Thoracic aorta (tissue), 2 donors: ENCODE measurements at places on chromosomes 5 and 9.
A peak's percentile ranks its signal among the peaks of the same experiment; 100 is the strongest.

DNA sequence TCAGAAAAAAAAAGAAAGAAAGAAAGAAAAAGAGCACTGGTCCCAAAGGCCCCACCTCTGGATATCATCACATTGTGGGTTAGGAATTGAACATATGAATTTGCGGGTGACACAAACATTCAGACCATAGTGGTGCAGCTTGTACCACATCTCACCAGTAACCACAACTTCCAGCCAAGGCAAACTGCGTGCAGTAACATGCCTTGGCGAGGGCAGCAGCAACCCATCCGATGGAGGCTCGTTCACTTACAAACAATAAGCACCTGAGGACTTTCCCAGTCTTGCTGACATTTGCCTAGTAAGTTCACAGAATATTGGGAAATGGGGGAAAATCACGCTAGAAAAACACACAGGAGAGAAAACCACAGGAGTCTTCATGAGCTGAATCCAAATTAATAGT lies 508.1 kb downstream of the ZNF608 start:
- no peak for DNase-seq
- H3K4me1 ChIP-seq = no peaks in the 10 kb centered on the region
- no peak overlapping the region for H3K4me3 ChIP-seq
- H3K36me3 ChIP-seq = no peaks in the 10 kb centered on the region
- no peak overlapping the region for H3K27ac ChIP-seq
- H3K27me3 ChIP-seq = no peaks in the 10 kb centered on the region

GRCh38 chr5:150559701-150560100 lies 51.8 kb downstream of the NDST1 start:
- H3K27ac ChIP-seq = no peak overlapping the region
- DNase-seq = no peak
- H3K36me3 ChIP-seq = peaks cover 6% of the 10 kb centered on the region
- H3K27me3 ChIP-seq = no peaks in the 10 kb centered on the region
- no peak overlapping the region for H3K4me3 ChIP-seq

DNA sequence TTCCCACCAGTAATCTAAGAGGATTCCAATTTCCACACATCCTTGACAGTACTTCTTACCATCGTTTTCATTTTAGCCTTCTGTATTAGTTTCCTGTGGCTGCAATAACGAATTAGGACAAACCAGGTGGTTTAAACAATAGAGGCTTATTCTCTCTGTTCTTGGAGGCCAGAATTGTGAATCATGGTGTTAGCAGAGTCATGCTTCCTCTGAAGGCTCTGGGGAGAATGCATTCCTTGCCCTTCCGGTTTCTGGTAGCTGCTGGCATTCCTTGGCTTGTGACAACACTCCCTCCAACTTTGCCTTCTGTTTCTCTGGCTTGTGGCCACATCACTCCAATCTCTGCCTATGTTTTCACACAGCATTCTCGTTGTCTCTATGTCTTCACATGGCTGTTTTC lies 23.5 kb downstream of the RIGI start:
- H3K4me3 ChIP-seq = no peak overlapping the region
- no peaks in the 10 kb centered on the region for H3K27me3 ChIP-seq
- no peaks in the 10 kb centered on the region for H3K4me1 ChIP-seq
- peaks cover 11% of the 10 kb centered on the region for H3K36me3 ChIP-seq

GRCh38 chr9:13806714-13807113 lies 507.2 kb downstream of the NFIB start:
- no peak for DNase-seq
- H3K27me3 ChIP-seq = no peaks in the 10 kb centered on the region
- H3K27ac ChIP-seq = no peak overlapping the region
- no peaks in the 10 kb centered on the region for H3K4me1 ChIP-seq
- no peaks in the 10 kb centered on the region for H3K36me3 ChIP-seq
- H3K4me3 ChIP-seq = no peak overlapping the region

GRCh38 chr5:76571559-76571958 lies 51.6 kb downstream of the F2RL2 start:
- no peaks in the 10 kb centered on the region for H3K27me3 ChIP-seq
- no peaks in the 10 kb centered on the region for H3K4me1 ChIP-seq

GRCh38 chr9:19231904-19232822 lies 1.7 kb downstream of the DENND4C start:
- peak overlapping the region; percentile 89 for H3K27ac ChIP-seq
- no peaks in the 10 kb centered on the region for H3K36me3 ChIP-seq
- no peak for DNase-seq
- no peaks in the 10 kb centered on the region for H3K27me3 ChIP-seq

DNA sequence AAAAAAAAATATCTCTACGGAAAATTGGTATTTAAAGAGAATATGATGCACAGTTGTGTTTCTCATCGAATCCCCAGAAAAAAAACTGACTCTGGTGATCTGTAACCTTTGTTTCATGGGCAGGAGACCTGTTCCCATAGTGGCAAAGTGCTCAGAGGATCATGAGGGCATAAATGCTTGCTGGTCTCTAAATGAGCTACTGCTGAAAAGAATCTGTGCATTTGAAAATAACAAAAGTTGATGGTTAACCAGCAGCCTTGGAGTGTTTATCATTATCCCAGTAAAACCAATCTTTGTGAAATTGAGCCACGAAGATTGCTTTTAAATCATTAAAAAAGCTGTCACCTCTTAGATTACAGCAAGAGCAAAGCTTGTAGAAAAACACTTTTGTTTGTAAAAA lies 775.4 kb downstream of the MTRR start:
- no peaks in the 10 kb centered on the region for H3K4me1 ChIP-seq
- no peaks in the 10 kb centered on the region for H3K36me3 ChIP-seq
- H3K27me3 ChIP-seq = no peaks in the 10 kb centered on the region
- H3K4me3 ChIP-seq = no peak overlapping the region
- no peak for DNase-seq

- DNase-seq = no peak
- H3K4me3 ChIP-seq = no peak overlapping the region
- no peaks in the 10 kb centered on the region for H3K36me3 ChIP-seq
- no peaks in the 10 kb centered on the region for H3K27me3 ChIP-seq
- H3K27ac ChIP-seq = no peak overlapping the region
Measured at GRCh38 chr5:32953694-32954093, 242.6 kb downstream of the NPR3 start.

- H3K36me3 ChIP-seq = no peaks in the 10 kb centered on the region
- no peak overlapping the region for H3K4me3 ChIP-seq
- H3K27me3 ChIP-seq = no peaks in the 10 kb centered on the region
Measured at GRCh38 chr9:126372716-126373115, 46.1 kb downstream of the MVB12B start.

DNA sequence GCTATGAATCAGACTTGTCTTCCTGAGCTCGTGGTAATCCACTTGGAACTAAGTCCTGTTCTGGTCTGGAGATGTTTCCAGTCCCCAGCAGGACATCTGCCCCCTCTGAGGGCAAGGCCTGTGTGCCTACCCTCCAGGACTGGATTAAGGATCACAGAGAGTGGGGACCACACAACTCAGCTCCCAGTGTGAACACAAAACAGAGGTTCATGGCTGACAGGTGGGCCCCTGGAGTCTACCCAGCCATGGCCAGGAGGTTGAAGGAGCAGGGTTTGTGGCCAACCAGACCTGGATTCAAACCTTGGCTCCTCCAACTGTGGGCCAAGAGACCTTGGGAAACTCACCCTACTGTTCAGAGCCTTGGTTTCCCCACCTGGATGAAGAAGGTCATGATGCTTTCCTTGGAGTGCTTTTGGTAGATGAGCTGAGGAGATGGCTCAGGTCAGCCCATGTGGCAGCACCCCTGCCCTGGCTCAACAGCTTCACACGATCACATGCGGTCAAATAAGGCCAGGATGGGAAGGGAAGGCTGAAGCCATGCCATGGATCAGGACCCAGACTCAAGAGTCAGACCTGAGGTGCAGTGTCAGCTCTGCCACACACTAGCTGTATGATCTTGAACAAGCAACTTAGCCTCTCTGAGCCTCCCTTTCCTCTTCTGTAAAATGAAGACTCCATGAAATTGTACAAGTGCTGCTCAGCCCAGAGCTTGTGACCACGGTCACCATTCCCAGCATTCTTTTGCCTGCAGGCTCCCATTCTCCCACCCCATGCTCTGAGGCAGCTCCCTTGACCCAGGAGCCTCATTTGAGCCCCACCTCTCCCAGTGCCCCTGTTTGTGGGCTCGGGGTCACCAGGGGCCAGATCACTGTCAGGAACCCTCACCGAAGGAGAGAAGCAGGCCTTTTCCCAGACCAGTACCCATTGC lies 27.3 kb upstream of the ANGPTL2 start:
- H3K36me3 ChIP-seq = no peaks in the 10 kb centered on the region
- no peak overlapping the region for H3K27ac ChIP-seq
- no peak for DNase-seq
- H3K4me1 ChIP-seq = peaks cover 12% of the 10 kb centered on the region

DNA sequence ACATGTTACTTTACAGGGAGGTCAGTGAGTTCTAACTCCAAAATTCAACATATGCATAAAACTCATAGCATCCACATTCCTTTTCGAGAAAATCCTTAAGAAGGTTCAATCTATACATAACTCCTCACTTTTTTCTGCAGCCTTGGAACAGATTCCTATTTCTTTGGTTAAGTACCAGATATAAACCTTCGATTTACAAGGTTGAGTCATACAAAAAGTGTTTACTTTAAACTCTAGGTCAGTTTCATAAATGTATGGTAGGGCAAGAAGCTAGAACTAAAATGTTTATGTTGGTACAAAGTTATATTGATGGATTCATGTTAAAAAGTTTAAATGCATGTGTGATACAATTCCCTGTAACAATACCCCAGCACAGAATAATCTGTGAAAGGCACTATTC lies 19.4 kb downstream of the CDKN2AIPNL start:
- no peak for DNase-seq
- H3K4me3 ChIP-seq = no peak overlapping the region
- H3K27me3 ChIP-seq = no peaks in the 10 kb centered on the region
- peaks cover 51% of the 10 kb centered on the region for H3K36me3 ChIP-seq
- H3K4me1 ChIP-seq = no peaks in the 10 kb centered on the region

DNA sequence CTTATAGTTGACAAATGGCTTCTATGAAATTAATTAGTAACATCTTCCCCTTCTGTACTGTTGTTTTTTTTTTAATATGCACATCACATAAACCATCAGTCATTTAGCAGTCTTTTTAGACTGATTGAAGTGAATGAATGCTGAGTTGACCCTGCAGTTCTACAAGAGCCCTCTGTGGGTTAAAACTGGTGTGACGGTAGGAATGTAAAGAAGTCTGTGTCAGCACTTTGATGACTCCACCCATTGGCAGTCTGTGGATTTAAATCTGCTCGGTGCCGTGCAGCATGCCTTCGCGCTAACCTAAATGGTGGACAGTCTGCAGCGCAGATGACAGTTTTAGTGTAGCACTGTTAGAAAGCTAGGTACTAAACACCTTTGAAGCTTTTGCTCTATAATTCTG lies 3.1 kb downstream of the GTF3C4 start:
- H3K27ac ChIP-seq = no peak overlapping the region
- peaks cover 47% of the 10 kb centered on the region for H3K4me1 ChIP-seq
- no peaks in the 10 kb centered on the region for H3K27me3 ChIP-seq
- no peak overlapping the region for H3K4me3 ChIP-seq
- H3K36me3 ChIP-seq = peaks cover 6% of the 10 kb centered on the region

DNA sequence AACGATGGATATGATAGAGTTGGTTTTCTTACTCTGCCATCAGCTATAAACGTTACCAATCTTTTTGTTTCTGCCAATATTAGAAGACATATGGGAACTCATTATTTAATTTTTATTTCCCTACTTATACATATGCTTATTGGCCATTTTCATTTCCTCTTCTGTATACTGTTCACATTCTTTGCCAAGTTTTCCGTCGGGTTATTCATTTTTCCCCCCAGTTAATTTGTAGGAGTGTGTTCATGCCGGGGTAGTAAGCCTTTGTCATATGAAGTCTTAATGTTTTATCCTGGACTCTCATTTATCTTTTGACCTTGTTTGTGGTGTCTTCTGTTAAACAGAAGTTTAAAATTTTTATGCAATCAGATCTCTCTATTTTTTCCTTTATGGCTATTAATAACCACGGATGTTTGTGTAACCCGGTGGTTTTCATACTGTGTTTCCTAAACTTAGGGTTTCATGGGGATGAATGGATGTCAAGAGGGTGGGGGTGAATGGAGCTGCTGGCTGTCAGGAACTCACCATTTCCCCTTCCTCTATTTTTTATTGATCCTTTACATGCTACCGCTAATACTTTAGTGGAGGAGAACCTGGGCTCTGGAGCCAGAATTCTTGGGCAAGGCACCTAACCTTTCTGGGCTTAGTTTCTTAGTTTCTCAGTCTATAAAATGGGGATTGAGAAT lies 42.5 kb upstream of the PPARGC1B start:
- no peaks in the 10 kb centered on the region for H3K27me3 ChIP-seq
- DNase-seq = no peak
- no peaks in the 10 kb centered on the region for H3K36me3 ChIP-seq
- no peak overlapping the region for H3K4me3 ChIP-seq

DNA sequence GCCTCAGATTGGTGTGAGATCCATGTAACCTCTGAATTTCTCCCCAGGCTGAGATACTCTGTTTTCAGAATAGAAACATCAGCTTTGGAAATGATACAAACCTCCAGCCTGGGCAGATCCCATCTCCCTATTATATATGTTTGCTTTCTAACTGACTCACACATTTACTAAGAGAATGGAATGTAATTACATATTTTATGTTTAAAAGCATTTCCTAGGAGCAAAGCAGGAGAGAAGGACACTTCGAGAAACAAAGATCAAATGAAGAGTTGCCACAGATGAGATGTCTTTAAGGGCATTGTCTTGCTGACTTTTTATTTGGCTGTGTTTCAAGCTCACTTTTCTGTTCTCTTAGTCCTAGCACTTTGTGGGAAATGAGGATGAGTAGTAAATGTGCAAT lies 96.3 kb downstream of the CDH18 start:
- H3K36me3 ChIP-seq = no peaks in the 10 kb centered on the region
- no peak overlapping the region for H3K4me3 ChIP-seq
- no peak overlapping the region for H3K27ac ChIP-seq

DNA sequence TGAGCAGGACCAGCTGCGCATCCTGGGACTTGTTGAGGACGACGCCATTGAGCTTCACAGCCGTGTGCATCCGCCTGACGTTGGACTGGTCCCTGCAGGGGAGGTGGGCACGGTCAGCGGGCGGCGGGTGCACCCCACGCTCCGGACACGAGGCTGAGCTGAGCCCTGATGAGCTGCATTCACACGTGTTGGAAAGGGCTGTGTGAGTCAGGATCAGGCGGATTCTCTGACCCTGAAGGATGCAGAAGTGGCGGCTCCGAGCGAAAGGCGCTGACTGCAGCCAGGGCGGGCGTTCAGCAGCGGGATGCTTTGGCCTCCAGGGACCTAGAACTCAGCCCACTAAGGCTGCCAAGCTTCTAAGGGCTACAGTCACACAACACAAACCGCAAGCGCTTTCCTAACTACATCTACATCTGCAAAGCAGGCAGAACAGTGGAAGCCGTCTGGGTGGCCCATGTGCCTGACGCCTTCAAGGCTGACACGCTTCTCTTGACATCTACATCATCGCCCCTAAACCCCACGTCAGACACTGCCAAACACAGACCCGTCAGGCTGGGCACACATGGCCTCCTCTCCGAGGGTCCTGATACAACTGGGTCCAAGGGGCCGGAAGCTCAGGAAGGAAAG lies 44.9 kb downstream of the NKD2 start:
- H3K4me3 ChIP-seq = no peak overlapping the region
- H3K27ac ChIP-seq = no peak overlapping the region
- no peaks in the 10 kb centered on the region for H3K27me3 ChIP-seq
- H3K36me3 ChIP-seq = peaks cover 5% of the 10 kb centered on the region
- DNase-seq = no peak
